Non-pigmented ciliary epithelial cell (primary cell): ENCODE measurements at places on chromosomes 4 and X.

DNA sequence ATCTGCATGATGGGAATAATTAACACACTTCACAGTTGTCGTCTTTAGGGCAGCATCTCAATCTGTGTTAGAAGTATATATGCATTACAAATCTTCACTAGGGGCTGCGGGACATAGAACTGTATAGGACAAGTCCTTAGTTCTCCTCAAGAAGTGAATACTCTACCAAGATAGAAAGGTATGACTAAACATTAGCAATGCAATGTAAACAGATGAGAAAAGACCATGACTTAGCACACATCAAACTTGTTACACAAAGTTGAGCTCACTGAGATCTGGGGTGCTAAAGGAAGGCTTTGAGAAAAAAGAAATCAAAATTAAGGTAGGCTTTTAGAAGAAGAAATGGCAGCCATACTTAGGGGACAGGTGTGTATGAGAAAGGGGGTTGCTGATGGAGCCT lies 182.1 kb upstream of the MAP3K15 start:
- no peak for DNase-seq

DNA sequence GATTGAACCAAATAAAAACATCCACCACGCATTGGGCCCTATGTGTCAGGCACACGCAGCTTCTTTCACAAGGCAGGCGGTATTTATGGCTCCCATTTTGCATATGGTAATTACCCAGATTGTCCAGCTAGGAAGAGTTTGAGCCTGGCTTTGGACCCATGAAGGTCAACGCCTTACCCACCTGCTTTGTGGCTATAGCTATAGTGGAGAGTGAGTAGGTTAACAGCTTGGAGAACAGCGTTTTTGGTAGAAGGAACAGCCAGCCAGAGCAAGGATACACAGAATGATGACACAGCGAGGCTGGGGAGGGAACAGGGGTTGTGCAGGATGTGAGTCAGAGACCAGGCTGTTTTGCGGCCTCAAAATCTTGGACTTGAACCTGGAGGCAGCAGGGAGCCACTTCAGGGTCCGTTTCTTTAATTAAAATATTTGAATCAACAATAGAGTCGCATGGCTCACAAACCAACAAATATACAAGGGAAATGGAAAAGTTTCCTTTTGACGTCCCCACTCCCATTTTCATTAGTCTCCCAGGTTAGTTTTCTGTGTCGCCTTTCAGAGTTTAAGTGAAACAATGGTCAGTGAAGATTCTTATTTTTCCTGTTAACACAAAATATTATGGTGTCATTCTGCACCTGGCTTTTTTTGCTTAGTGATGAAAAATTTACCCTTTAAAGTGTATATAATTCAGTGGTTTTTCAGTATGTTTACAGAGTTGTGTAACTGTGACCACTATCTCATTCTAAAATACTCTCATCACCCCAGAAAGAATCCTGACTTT lies 118.2 kb upstream of the STX18 start:
- peak; percentile 80 for DNase-seq

GRCh38 chr4:26866781-26867180 lies 6.1 kb downstream of the STIM2 start:
- no peak for DNase-seq

DNA sequence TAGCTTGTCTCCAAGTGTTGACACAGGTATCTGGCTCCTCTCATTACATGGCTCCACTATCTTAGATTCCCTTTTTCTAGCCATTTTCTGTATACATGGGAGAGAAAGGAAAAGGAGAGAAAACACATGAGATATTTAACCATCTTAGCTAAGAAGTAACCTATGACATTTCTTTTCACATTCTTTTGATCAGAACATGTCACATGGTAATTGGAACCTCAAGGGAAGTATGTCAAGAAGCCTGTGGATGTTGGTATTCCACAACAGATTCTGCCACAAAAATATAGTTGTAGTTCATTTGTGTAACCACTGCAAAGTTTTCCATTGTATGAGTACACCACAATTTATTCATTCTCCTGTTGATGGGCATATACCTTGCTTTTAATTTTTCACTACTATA lies 18.7 kb upstream of the GABRB1 start:
- no peak for DNase-seq

- DNase-seq, result no peak
Observed at GRCh38 chr4:183099537-183100297, 660 bp downstream of the WWC2 start.

DNA sequence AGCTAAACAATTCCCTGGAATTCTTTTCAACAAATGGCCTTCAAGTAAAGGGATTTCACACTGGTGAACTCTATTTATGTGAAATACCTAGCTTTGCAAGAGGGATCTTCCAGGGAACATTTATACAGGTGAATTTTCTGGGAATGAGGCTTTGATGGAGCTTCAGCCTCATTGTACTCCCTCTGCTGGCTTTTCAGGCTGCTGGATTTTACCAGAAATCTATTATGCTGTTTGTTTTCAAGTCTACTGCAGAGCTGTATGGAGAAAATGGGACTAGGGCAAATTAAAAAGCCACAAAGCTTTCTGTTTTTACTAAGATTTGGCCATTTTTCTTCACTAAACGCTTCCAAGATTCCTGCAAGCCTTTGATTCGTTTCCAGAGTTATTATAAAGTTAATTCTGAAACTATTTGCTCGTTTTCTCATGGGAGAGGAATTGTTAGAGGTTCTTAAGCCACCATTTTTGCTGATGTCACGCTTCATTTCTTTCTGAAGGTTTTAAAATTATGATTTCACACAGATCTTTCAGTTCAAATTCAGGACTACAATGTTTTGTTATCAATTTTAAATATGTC lies 31.6 kb downstream of the KDM6A start:
- no peak for DNase-seq

DNA sequence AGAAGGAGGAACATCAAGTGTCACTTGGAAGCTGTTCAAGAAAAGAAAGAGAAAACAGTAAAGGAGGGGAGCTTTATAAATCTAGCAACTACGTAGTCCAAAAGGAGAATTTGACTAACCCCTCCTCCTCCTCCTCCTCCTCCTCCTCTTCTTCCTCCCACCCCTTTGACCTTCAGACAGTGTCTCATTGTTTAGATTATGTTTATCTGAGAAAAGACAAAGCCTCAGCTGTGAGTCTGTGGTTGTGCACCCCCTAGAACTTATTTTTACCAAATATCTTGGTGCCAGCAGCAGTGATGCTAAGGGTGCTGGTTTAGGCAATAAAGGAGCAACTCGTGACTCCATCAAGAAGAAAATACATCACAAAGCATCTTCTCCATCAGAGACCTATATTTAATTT lies 68.9 kb upstream of the BMP2K start:
- no peak for DNase-seq

GRCh38 chrX:78622831-78623230 lies 36.3 kb downstream of the RTL3 start:
- no peak for DNase-seq

- DNase-seq, result no peak
Observed at GRCh38 chr4:22999419-22999818, 306.7 kb downstream of the GBA3 start.

- DNase-seq, result no peak
Observed at GRCh38 chr4:110616238-110617074, 6.4 kb downstream of the PITX2 start.

DNA sequence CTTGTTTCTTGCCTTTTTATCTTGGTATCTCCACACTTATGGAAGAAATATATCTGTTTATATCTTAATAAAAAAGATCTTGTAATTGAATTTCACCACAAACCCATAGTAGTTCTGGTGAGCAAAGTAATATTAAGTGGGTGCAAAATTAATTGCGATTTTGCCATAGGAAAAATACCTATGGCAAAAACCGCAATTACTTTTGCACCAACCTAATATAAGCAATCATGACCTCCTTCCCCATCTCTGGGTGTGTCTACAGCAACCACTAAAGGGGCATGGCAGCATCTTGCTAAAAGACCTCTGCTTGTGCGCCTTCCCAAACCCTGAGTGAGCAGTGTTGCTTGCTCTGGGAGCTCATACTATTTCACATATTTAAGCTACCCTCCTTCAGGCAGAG lies 124.2 kb upstream of the GUCY1A1 start:
- DNase-seq, result no peak

DNA sequence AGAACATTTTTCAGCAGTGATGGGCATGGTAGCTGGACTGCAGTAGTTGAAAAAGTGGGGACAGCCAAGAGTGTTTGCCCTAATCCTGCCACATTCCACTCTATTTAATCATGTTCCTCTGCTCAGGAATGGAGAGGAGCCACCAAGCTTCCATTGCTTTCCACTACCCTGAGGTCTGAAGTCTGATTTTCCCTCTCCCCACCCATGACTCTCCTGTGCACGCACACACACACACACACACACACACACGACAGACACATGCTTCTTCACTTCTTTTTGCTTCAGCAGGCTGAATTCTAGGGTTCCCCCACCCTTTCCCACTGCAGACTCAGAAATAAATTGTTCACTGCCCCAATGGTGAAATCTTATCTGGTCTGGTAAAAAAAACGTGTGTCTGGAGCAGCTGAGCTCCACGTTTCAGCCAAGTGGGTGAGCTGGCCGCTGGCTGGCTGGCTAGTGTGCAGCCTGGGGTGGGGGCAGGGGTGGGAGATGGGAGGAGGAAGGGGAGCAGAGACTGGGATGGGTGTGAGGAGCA lies 142.7 kb upstream of the NALF2 start:
- no peak for DNase-seq

DNA sequence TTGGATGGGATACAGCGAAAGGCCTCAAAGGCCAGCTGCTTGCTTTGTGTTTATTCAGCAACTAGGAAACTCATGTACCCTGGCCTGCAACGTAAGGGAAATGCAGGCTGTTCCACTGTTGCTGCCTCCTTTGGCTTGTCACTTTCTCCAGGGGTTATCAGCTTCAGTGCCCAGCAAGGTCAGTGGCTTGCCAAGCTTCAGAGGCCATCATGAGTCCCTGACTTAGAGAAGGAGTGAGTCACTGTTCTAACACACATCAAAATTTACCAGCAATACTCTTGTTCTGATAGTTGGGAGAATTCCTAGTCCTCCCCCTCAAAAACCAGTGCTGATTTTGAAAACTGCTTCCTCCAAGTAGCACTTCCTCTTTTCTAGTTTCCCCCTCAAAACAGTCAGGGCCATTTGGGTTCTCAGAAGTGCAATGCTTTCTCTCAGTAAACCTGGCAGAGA lies 250.8 kb downstream of the ARHGAP24 start:
- DNase-seq, result no peak

GRCh38 chr4:27206009-27206408 lies 345.4 kb downstream of the STIM2 start:
- no peak for DNase-seq

- no peak for DNase-seq
Observed at GRCh38 chrX:39133971-39134370, 332.7 kb downstream of the MID1IP1 start.

- DNase-seq, result no peak
Observed at GRCh38 chr4:81030981-81031791, 678 bp downstream of the BMP3 start.

DNA sequence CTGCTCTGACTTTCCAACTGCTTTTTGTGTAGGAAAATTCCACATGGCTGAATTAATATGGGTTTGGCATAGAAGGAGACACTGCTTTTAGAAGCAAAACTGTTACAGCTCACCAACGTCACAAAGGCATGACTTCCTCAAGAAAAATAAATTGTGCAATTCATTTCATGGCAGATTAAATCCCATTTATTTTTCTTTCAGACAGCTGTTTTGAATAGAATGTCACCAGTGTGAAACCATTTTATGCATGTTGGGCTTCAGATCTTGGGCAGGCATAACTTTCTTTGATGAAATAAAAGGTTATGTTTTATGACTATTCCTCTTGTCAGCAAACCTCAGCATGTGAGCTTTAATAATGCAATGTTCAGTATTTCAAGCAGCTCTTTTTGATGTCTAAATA lies 542.8 kb downstream of the GALNTL6 start:
- peak; percentile 23 for DNase-seq

- no peak for DNase-seq
Observed at GRCh38 chr4:76420188-76420761, 666 bp downstream of the CCDC158 start.

GRCh38 chr4:164807611-164808010 lies 53.7 kb downstream of the SMIM31 start:
- peak; percentile 18 for DNase-seq

- DNase-seq, result no peak
Observed at GRCh38 chr4:168751263-168752225, 254.7 kb downstream of the PALLD start.

GRCh38 chrX:46912603-46913491 lies 626 bp downstream of the JADE3 start:
- no peak for DNase-seq

DNA sequence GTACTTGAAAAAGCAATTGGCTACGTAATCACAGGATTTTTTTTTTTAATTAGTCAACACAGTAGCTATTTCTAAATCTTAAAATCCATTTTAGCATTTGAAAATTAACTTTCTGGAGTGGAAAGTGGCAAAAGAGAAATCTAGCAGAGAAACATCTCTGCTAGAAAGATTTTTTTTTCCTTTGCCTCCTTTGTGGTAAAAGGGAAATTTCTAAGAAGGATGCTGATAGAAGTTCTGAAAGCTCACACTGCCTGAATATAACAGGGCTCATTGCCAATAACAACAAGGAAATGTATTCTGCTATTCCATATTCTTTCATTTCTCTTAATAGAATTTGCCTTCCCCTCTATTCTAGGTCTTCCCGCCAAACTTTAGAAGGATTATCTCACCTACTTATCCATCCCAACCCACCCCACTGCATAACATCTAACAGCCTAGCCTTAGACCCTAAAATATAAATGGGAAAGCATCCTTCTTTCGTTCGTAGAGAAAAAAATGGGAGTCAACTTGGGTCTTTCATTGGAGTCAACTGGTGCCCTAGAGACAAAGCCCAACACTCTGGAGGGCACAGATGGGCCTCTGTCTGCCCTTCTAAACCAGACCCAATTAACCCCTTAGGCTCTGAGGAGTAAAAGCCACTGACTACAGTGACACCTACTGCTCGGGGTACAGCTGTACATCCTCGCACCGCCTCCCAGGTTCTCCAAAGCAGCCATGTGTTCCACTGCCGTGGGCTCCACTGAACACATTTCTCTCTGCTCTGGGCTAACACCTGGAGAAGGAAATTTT lies 103.9 kb downstream of the MAML3 start:
- no peak for DNase-seq

GRCh38 chrX:12751887-12752286 lies 39.3 kb upstream of the PRPS2 start:
- DNase-seq, result no peak

GRCh38 chr4:161356351-161356750 lies 807.4 kb downstream of the FSTL5 start:
- no peak for DNase-seq

GRCh38 chr4:48228949-48229348 lies 40.7 kb downstream of the TEC start:
- DNase-seq, result no peak

- DNase-seq, result no peak
Observed at GRCh38 chr4:42480717-42481116, 83.4 kb downstream of the SHISA3 start.

DNA sequence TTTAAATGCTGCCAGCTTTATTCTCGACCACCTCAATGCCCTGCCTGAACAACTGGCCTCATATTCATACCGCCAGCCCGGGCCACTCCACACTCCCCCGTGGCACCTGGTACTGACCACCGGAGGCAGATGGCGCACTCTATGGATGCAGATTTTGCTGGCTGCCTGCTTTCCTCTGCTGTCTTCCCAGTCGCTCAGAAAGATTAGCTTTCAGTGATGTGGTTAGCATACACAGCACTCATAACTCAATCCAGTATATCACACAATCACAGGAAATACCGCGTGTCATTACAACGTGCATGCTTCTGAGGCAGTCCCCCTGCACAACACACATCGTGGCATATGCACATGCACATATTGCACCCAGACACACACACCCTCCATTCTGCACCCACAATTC lies 147.2 kb upstream of the BCOR start:
- no peak for DNase-seq
